ENCODE measurements at places on chromosomes 16 and 17.

- DNase-seq, result no peak
These were observed 14.8 kb downstream of the SCGB1C2 start for GRCh38 chr17:151886-152859.

- DNase-seq, result no peak
These were observed 12.3 kb downstream of the GLIS2 start for GRCh38 chr16:4328046-4328781.

GRCh38 chr17:30476726-30477082 lies 504 bp upstream of the GOSR1 start:
- no peak for DNase-seq

DNA sequence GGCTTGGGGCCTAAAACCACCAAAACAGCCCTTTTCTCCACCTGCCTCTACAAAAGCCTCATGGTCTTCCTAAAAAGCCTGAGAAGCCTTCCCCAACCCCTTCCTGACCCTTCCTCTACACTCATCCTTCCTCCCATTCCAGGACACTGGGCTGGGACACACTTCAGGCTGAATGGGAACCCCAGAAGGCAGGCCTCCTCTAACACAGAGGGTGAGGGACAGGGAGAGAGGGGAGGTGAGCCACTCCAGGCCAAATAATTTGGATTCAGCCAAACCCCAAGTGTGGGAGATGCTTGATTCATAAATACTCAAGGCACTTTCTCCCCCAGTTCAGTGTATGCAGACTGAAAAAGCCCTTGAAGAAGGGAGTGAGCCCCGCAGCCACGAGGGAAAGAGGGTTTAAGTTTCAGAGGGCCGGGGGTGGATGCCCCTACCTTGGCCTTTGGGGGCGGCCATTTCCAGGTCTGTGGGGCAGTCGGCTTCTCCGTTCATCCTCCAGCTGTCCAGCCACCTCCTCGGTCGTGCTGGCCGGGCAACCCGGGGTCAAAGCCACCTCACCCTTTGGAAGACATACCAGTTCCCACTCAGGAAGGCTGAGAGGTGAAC lies 1.6 kb downstream of the UBTF start:
- no peak for DNase-seq

DNA sequence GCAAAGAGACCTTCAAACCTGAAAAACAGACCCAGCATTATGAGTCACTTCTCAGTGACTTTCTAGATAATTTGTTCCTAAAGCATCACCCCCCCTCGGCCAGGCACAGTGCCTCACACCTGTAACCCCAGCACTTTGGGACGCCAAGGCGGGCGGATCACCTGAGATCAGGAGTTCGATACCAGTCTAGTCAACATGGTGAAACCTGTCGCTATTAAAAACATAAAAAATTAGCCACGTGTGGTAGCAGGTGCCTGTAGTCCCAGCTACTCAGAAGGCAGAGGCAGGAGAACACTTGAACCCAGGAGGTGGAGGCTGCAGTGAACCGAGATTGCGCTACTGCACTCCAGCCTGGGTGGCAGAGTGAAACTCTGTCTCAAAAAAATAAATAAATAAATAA lies 24.3 kb upstream of the RNPS1 start:
- no peak for DNase-seq

DNA sequence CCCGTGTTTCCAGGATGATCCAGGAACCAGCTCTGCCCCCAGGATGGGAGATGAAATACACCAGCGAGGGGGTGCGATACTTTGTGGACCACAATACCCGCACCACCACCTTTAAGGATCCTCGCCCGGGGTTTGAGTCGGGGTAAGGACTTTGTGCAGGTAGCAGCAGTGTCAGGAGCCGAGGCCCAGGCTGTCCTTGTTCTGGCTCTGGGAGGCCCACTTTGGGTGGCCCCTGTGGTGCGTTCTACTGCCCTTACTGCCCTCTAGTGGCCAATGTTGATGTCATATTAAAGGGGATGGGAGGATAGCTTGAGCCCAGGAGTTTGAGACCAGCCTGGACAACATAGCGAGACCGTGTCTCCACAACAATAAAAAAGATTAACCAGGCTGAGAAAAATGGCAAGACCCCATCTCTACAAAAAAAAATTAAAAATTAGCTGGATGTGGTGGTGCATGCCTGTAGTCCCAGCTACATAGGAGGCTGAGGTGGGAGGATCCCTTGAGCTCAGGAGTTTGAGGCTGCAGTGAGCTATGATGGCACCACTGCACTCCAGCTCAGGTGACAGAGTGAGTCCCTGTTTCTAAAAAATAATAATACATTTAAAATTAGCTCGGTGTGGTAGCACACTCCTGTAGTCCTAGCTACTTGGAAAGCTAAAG lies 20.9 kb upstream of the CLEC18A start:
- peak; percentile 56 for DNase-seq

GRCh38 chr17:80307994-80308691 lies 47.5 kb downstream of the RNF213 start:
- DNase-seq, result no peak

- no peak for DNase-seq
These were observed 103.1 kb upstream of the HSBP1 start for GRCh38 chr16:83704656-83705055.

- no peak for DNase-seq
These were observed 35.7 kb downstream of the MYH13 start for GRCh38 chr17:10337136-10337535.

DNA sequence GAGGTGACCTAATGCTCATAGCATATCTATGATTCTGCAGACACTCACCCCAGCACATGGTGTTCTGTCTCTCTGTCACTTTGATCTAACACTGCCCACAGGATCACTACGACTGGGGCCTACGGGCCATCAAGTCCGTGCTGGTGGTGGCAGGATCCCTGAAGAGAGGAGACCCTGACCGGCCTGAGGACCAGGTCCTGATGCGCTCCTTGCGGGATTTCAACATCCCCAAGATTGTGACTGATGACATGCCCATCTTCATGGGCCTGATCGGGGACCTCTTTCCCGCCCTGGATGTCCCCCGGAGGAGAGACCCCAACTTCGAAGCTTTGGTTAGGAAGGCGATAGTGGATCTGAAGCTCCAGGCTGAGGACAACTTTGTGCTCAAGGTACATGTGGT lies 146.4 kb downstream of the DNAH9 start:
- DNase-seq, result no peak

GRCh38 chr16:55242667-55243066 lies 81.3 kb upstream of the IRX6 start:
- no peak for DNase-seq

DNA sequence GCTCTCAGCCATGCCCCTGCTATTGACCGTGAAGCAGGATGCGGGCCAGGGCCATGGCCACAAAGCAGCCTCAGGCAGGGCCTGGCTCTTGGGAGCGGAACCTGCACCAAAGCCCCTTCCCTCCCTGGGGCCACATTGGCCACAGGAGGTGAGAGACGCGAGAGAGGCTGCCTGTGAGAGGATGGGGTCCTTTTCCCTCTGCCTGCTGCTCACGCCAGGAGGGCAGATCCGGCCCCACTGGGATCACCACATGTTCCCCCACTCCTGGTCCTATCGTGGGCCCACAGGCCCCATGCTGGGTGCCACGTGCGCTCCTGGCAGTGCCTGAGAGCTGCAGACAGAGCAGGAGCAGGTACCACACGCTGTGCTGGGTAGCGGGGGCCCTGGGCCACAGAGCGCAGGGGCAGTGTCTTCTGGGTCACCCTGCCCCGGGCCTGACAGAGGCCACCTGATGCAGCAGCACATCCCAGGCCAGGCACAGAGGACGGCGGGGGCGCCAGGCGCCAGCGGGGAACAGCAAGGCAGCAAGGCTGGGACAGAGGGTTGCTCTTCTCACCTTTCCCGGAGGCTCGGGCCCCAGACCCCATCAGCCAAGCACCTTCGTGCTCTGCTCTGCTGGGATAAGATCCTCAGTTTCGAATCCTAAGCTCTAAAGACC lies 9.2 kb upstream of the NUDT16L1 start:
- DNase-seq, result no peak

DNA sequence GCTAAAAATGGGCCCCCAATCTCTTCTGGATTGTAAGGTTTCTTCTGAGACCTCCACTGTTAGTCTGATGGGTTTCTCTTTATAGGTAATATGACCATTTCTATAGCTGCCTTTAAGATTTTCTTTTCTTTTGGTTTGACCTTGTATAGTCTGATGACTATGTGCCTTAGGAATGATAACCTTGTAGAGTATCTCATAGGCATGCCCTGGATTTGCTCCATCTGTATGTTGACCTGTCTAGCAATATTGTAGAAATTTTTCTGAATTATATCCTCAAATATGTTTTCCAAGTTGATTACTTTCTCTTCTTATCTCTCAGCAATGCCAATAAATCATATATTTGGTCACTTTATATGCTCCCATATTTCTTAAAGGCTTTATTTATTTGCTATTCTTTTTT lies 1403.8 kb upstream of the GOT2 start:
- DNase-seq, result no peak

GRCh38 chr17:68277807-68278206 lies 13.1 kb downstream of the SLC16A6 start:
- no peak for DNase-seq

DNA sequence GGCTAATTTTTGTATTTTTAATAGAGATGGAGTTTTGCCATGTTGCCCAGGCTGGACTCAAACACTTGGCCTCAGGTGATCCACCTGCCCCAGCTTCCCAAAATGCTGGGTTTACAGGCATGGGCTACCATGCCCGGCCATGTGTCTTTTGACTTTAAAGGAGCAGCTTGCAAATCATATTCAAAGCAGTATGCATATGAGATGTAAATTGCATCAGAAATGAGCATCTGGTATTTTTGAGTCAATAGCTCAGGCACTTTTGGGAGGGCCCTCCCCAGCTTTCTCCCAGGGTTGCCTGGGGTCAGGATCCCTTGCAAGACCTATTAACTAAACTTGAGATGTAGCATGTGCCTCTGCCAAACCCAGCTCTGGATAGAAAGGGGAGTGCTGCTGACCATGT lies 21.5 kb downstream of the EPOP start:
- no peak for DNase-seq

- no peak for DNase-seq
These were observed 19.3 kb downstream of the SPECC1 start for GRCh38 chr17:20028443-20028842.

- no peak for DNase-seq
These were observed 146.1 kb upstream of the TOM1L1 start for GRCh38 chr17:54754560-54754959.

- DNase-seq, result no peak
These were observed 10.3 kb upstream of the ABCC12 start for GRCh38 chr16:48165961-48166578.

GRCh38 chr16:81397879-81398520 lies 46.6 kb upstream of the CMIP start:
- no peak for DNase-seq

DNA sequence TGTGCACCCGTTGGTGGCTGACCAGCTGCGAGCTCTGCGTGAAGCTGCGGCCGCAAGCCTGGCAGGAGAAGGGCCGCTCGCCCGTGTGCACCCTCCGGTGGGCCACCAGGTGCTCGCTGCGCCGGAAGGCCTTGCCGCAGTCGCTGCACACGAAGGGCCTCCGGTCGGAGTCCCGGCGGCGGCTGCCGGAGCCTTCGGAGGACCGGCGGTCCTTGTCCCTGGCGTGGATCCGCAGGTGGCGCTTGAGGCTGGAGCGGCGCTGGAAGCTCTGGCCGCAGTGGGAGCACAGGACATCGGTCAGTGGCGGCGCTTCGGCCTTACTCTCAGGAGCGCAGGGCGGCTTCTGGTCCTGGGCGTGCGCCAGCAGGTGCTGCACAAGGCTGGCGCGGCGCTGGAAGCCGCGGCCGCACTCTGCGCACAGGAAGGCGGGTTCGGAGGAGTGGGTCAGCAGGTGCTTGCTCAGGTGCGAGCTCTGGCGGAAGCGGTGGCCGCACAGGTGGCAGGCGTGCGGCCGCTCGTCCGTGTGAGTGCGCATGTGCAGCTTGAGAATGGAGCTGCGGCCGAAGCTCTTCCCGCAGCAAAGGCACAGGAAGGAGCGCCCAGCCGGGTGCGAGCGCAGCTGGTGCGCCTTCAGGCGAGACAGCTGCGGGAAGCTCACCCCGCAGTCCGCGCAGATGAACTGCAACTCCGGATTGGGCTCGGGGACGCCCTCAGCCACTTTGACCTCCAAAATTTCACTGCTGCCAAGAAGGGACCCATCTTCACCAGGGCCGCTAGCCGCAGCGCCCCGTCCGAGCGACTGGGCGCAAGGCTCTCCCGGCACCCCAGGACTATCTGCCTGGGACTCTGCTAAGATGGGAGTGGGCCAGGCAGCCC lies 9.1 kb downstream of the ZSCAN10 start:
- no peak for DNase-seq

DNA sequence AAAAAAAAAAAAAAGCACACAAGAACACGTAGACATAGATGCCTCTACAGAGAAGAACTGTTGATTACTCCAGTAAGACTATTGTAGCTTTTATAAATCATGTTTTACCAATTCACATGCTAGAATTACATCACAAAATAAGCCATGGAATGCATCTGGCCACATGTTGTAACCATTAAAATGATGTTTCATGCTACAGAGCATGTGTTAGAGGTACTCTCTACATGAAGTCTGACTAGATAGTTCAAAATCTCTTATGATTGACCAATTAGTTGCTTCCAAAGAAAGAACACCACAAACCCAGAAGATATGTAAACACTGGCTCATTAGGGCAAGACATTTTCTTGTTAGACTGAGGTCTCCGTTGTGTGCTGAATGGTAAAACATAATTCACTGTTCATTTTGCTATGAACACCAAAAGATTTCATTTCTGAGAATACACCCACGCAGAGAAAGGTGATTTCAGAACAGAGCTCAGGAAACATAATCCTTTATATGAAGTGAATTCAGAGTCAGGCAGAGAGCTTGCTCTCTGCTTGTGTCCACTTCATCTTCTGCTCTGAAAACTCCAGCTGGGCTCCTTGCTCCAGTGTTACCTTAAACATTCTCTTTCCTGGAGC lies 411.4 kb upstream of the SOX9 start:
- DNase-seq, result no peak

DNA sequence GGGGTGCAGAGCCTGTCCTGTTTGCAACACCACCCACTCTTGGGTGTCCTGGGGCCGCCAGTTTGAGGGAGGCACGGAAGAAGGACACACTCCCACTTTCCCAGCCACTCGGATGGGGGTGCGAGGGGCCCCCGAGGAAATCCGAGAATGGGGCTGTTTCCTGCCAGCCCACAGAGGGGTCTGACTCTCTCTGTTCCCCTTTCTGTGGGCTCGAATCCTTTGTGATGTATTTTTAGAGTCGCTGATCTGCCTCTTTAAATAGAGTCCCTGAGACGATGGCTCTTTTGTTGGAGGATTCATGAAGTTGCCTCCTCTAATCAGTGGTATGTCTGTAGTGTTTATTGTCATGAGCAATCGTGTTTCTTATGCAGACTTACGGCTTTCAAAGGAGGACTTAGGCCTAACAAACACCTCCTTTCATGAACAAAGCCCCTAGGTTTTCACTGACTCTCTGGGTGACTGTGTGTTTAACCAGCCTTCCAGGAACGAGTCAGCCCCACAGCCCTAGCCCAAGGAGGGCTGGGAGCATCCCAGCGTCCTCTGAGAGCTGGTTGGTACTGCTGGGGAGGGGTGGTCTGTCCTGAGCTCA lies 29.1 kb downstream of the CIBAR2 start:
- DNase-seq, result no peak

DNA sequence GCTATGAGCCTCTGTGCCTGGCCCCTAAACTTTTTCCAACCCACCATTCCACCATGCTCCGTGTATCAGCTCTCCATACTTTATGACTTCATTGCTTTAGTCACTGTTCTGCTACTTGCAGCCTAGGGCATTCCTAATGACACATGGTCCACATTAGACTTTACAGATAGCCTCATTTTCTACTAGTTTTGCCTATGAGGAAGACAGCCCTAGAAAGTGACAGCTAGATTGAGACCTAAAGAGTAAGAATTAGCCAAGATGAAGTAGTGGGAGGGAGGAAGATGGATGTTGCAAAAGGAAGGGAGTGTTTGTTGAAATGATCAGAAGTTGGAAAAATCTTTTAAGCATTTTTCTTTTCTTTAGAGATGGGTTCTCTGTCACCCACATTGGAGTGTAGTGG lies 11.0 kb downstream of the C16orf54 start:
- no peak for DNase-seq

Data from CD4-positive, alpha-beta T cell treated with Interleukin-4 for 4 hours (primary cell).